D341Med (cell line): ENCODE measurements at places on chromosomes 5 and 9.

DNA sequence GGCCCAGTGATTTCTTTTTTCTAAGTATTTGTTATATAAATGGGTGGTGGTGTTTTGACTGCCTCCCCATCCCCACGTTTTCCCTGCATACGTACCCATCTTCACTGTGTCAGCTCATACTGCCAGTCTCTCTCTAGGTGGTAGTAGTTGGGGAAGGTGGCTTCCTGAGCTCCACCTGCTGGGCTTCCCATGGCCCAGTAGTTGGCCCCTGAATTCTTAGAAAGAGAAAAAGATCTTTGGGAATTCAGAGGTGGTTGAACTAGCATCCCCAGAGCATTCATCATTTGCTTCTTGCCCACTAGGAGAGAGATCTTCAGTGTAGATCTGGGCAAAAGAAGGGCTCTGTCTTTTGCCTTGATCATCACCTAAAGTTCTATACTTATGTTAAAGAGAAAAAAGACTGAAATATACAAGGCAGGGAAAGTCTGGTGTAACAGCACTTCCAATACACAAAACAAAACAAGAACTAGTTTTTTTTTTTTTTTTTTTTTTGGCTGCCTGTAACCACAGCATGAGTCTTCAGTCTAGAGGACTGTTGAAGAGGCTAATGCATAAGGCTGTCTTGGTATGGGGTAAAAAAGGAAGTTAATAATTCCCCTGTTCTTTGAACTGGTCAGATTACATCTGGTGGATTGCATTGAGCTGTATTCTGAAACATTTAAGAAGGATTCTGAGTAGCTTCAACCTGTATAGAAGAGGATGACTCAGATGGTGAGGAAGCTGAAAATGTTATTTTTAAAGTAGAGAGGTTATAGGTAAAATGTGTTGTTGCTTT lies 128.7 kb downstream of the ATG10 start:
- no peak for DNase-seq

GRCh38 chr9:134215420-134215698 lies 51.0 kb upstream of the RNU6ATAC start:
- no peak for DNase-seq

GRCh38 chr5:109826-110225 lies 17.9 kb downstream of the PLEKHG4B start:
- no peak for DNase-seq

DNA sequence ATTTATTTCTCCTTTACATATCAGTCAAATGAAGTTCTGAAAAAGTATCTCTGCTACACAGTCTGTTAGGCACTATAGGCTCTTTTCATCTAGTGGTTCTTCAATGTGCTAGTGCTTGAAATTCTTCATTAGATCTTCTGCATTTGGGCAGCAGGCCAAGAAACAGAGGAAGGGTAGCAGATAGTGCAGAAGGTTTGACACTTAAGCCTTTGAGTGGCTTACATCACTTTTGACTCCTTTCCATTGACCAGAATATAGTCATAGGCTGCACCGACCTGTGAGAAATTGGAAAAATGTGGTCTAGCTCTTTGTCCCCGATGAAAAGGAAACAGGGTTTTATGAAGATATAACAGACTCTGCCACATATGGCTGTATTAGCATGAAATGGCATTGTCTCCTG lies 459.5 kb upstream of the PTGER4 start:
- no peak for DNase-seq

GRCh38 chr9:14346811-14347405 lies 33.0 kb upstream of the NFIB start:
- DNase-seq = no peak

GRCh38 chr9:90287567-90288274 lies 354.9 kb downstream of the DIRAS2 start:
- no peak for DNase-seq

DNA sequence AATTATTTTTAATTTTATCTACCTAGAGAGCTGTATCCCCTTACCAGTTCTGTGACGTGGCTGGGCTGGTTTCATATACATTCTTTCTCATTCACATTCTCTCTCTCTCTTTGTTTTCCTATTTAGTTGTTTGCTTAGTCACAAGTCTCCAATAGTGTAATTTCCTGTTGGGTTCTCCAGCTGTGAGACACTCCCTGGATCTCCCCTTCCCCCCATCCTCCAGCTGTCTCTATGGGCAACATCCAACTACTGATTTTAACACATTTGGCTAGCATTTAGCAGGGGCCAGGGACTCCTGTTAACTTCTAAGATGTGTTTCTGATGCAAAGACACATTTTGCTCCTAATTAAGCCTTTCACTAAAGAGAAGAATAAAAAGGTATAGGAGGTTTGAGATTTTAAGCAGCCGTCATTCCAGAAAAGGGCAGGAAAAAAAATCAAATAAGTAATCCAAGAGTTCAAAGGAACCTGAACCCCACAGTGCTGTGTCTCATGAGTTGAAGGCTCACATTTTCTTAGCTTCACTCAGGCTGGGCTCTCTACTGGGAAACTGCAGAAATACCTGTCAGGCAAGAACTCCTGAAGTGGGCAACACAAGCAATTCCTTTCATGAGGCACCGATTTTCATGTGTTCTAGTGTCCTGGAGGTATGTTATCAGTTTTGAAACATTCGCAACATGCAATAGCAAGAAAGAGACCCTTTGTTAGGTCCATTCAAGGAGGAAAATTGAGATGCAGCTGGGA lies 198.7 kb upstream of the C9orf72 start:
- no peak for DNase-seq

GRCh38 chr9:13568405-13568804 lies 288.9 kb upstream of the MPDZ start:
- no peak for DNase-seq

DNA sequence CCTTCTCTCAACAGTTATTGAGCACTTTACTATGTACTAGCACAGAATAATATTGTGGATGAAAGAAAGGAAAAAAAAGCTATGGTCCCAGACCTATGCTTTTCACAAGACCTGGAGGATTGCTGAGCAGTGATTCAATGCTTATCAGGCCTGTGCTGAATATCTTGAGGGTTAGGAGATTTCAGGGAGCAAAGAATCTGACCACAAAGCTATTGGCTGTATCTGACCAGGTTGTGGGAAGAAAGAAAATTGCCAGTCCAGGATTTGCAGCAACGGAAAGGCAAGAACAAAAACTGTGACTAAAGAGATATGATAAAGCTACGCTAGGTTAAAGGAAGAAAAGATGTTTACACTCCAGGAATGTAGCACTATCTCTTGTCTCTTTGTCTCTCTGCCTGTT lies 14.9 kb upstream of the MACIR start:
- DNase-seq = no peak

GRCh38 chr9:124306098-124306735 lies 48.5 kb downstream of the NEK6 start:
- DNase-seq = no peak

GRCh38 chr9:129712634-129713401 lies 40.0 kb downstream of the PTGES start:
- DNase-seq = no peak

GRCh38 chr5:76546497-76547102 lies 76.6 kb downstream of the F2RL2 start:
- no peak for DNase-seq

DNA sequence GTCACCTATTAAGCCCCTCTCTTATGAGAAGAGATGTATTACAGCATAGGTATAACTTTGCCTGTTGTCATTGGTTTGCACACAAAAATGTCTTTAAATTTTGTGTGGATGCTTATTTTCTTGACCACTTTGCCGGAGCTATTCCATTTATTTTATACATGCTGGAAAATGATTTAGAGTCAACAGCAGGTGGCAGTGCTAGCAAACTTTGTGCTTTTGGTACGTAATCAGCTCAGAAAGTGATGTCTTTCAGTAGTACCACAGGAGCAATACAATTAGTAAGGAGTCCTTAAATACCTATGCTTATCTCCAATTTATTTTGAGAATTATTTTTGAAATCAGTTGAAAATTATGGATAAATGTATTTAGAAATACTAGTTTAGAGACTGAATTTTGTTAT lies 19.8 kb upstream of the NUDT12 start:
- DNase-seq = peak; percentile 25

DNA sequence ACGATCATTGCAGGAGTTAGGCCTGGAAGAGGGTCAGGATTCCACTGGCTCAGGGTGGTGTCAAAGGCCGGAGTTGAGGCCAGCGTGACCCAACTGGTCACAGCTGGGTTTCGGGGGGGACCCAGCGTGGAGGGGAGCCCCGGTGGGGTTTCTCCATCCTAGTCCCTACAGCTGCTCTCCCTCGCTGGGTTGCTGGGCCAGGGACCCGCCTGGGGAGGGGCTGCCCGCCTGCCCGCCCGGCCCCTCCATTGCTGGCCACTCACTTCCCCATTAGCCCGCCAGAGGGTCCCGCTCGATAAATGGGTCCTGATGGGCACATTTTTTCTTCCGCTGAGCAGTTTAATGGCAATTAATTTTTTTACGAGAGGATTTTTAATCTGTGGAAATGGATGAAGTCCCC lies 8.8 kb downstream of the CCDC187 start:
- DNase-seq = no peak

DNA sequence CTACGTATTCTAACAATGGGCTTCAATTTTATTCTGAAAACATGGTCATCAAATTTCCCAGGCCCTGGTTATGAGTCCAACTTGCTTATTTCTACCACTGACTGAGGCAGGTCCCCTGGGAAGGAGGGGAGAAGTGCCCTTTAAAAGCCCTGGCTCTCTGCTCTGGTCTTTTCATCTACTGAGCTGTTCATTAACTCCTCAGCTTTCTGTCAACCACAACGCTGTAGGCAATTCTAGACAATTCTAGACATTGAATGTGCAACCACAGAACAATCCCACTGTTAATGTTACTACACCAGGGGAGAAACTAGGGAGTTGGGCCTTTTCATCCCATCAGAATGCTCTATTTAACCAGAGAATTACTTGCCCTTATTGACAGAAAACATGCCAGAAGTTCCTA lies 10.0 kb downstream of the MOCS2 start:
- DNase-seq = no peak

- DNase-seq = no peak
These were observed 2.3 kb upstream of the RETREG1 start for GRCh38 chr5:16619136-16619535.

DNA sequence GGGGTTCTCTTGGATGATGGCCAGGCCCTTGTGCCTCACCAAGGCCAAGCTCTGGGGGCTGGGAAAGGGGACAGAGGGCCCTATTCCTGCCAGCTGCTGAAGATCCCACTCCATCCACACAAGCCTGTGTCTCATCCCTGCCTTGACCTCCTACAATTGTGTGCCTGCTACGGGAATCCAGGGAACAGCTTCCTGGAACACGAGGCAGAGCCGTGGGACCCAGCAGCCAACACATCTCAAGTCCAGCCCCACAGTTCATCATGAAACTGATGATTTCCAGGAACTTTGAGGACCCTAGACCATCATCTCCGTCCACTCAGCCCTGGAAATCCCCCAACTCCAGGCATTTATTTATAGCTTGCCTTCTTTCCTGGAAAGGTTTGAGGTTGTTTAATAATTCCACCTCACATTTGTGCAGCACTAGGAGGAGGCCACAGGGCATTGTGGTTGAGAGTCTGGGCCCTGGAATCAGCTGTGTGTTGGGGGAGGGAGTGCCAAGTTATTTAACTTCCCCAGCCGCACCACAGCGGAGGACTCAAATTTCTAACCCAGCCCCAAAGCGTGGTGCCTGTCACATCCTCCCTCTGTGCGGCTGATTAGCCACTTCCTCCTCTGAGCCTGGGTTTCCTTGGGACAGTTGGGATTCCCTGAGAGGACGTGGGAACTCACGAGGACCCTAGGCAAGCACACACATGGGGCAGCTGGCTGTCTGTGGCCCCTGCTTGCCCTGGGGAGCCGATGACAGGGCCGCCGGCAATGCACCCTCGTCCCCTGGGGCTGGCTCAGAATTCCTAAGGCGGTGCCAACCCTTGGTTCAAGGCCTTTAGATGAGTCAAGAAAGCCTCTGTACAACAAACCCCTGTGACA lies 58.2 kb upstream of the GGTA1 start:
- no peak for DNase-seq

GRCh38 chr5:100828071-100828897 lies 74.8 kb downstream of the ST8SIA4 start:
- DNase-seq = no peak

GRCh38 chr9:15522130-15522755 lies 11.5 kb upstream of the PSIP1 start:
- DNase-seq = no peak

DNA sequence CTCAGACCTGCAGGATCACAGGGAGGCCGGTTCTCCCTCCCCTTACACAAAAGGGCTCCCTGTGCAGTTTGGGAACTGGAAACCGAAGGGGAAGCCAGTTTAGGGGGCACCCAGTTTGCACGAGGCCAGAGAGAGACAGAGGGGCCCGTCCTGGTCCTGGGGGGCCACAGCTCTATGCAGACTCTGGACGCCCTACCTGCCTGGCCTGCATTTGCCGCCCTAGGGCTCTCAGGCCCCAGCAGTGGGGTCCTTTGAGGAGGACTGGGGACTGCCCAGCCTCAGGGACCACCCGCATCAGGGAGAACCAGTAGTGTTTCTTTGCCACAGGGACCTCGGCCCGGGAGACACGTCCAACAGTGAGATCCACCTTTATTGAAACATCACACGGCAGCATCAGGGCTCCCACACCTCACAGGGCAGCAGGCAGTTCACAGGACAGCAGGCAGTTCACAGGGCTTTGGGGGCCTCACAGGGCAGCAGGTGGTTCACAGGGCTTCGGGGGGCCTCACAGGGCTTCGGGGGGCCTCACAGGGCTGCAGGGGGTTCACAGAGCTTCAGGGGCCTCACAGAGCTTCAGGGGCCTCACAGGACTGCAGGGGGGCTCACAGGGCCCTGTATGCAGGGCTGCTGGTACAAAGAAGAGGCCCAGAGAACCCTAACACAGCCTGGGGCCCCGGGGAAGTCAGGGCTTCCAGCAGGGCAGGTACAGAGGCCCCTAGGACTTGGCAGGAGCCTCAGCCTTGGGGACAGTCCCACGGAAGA lies 648 bp upstream of the NSMF start:
- DNase-seq = no peak

DNA sequence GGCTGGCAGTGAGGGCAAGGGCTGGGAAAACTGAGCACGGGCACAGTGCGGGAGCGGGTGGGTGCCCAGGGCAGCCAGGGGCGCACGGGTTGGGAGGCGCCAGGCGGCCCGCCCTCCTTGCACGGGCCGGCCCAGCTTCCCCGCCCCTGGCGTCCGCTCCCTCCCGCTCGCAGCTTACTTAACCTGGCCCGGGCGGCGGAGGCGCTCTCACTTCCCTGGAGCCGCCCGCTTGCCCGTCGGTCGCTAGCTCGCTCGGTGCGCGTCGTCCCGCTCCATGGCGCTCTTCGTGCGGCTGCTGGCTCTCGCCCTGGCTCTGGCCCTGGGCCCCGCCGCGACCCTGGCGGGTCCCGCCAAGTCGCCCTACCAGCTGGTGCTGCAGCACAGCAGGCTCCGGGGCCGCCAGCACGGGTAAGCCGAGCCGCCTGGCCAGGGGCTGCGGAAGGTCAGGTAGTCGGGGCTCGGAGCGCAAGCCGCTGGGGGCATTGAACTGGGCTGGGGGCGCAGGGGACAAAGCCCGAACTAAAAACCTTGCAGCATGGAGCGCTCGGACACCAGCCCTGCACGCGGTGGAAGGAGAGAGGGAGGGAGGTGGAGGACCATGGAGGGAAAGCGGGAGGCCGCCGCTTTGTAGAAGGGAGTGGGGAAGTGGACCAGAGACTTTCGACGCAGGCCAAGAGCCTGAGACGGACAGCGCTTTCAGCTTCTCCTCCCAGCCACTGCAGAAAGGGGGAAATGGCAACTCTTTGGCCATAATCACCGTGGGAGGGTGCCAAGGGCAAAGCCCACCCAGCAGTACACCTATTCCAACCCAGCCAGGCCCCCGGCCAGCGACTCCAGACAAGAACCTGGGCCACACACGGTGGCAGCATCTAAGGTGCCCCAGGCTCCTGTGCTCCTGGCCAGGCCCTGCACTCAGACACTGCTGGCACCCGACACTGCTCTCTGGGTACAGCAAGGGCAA lies at the start of gene TGFBI:
Gene TGFBI, plus strand, starts transcription at position 207 of the 961 bp plus-strand sequence. Its CDS starts 68 bp downstream, at position 275.
- DNase-seq = peak; percentile 52
